Naive thymus-derived CD8-positive, alpha-beta T cell (primary cell): ENCODE measurements at places on chromosomes 4 and X. TPM values are rescaled to one million over a fixed set of nuclear protein-coding genes. Genes with fewer than 3 reads are reported as not detected.

- DNase-seq: no peak
Observed at GRCh38 chr4:93561842-93562241, 266.7 kb upstream of the ATOH1 start.

ART3 gene
- total RNA-seq: not detected

UTP3 gene
- 44.7 TPM for total RNA-seq

ATOH1 gene
- not detected for total RNA-seq

- no peak for DNase-seq
Observed at GRCh38 chr4:154088741-154089140, 299.9 kb upstream of the SFRP2 start.

CITED1 gene
- total RNA-seq: not detected

- no peak for DNase-seq
Observed at GRCh38 chrX:53969540-53969939, 74.7 kb downstream of the PHF8 start.

USP9X gene
- total RNA-seq: 68.7 TPM

ARHGEF38 gene
- total RNA-seq: not detected
